C1 segment of cervical spinal cord (tissue), 14 donors: ENCODE measurements at places on chromosomes 4 and X.

- peak; percentile 5 for DNase-seq
Observed at GRCh38 chr4:40980318-40980883, 230.6 kb downstream of the NSUN7 start.

- DNase-seq: no peak
Observed at GRCh38 chr4:29375716-29376115, 1344.5 kb upstream of the PCDH7 start.

DNA sequence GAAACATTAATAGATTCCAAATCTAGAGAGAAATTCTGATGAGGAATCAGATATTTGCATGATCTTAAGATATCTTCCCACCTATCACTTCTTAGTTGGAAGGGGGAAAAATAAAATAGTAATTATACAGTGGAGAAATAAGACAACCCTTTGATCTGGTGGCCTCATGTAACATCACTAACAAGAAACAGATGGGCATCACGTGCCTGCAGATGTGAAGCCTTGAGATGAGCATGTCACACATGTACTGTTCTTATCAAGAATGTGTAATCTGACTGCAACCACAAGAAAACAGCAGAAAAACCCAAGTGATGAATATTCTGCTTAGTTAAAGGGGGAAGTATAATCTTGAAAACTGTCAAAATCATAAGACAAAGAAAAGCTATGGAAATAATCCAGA, 31.4 kb upstream of the NKX6-1 start:
- no peak for DNase-seq

GRCh38 chr4:179927473-179927872, 2315.7 kb upstream of the TENM3 start:
- no peak for DNase-seq

- DNase-seq: no peak
Observed at GRCh38 chr4:149595500-149595899, 220.1 kb downstream of the IQCM start.

- no peak for DNase-seq
Observed at GRCh38 chr4:150327262-150327780, 249.1 kb downstream of the DCLK2 start.

DNA sequence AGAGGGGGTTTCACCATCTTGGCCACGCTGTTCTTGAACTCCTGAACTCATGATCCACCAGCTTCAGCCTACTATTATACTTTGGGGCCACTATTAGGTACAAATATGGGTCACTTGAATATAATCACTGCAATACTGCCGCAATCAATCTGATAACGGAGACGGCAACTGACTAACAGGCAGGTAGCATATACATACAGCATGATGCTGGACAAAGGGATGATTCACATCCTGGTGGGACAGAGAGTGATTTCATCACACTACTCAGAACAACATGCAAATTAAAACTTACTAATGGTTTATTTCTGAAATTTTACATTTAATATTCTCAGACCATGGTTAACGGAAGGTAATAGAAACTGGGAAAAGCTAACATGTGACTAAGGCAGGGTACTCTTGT, 10.9 kb downstream of the LRBA start:
- no peak for DNase-seq

DNA sequence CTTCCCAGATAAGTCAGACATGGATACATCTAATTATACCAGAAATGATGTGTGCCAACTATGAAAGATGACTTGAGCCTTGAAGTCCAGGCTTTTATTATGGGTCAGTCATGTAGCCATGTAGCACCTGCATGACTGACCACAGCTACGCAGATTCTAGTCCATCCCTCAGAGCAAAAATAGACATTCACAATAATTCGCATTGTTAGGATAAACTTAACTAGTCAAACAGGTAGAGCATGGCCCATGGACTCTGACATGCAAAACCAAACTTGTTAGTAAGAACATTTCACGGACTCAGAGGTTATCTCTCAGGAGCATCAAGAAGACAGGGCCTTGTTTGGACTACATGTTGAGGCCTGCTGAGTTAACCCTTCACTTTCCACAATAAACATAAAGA, 132.6 kb downstream of the PWWP3B start:
- DNase-seq: no peak

GRCh38 chr4:133402616-133403015, 253.5 kb downstream of the PCDH10 start:
- DNase-seq: no peak

- no peak for DNase-seq
Observed at GRCh38 chrX:41128955-41129354, 43.7 kb downstream of the USP9X start.

DNA sequence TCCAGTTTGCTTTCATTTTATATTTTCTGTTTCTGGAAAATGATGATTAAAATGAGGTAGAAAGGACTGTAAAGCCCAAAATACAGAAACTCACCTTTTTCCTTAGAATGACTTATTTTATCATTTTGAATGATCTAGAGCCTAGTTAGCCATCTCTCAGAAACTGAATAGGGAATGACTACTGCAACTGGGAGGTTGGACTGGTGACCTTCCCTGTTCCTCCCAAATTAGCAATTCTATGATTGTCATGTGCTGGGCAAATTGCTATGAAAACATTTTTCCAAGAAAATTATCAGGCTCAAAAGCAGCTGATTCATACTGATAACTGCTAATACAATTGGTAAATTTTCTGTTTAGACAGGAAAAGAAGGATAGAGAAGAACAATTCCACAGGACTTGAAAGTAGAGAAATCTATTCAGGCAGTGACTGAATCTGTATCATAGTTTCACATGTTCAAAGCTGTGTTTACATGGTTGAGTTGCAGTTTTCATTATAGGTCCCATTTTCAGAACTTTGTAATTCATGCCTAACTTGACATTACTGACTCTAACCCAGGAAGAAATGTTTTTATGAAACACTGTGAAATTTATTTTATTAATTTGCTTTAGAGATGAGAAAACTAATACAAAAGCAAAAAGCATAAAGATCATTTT, 43.4 kb upstream of the SEC24B start:
- DNase-seq: no peak

GRCh38 chr4:112031712-112032328, 113.4 kb upstream of the FAM241A start:
- DNase-seq: peak; percentile 0

DNA sequence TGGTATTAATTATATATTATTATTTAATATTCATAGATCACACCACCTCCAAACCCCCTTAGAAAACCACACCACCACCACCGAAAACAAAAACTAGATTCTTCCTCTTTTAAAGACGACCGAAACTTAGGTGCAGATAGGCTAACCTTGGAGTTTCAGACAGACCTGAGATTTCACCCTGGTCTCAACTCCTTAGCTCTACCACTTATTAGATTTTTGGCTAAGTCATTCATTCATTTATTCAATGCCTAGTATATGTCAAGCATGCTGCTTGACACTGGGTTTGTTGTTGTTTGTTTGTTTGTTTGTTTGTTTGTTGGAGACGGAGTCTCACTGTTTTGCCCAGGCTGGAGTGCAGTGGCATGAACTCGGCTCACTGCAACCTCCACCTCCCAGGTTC, 9.5 kb upstream of the BMP2K start:
- DNase-seq: no peak

DNA sequence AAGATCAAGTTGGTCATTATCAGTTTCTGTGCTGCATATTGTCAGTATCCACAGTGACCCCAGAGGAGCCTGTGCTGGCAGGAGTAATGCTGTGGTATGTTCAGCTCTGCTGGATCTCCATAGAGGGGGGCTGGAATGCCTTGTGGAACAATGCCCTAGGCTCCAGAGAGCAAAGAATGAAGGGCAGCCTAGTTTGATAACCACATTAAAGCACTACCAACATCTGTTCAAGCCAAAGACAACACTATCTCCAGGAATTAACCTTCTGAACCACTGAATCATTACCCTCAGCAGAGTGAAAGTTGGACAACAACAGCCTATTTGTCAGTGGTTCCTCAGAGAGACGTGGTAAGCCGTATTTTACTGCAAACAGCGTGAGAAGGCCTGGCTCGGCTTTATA, 192.3 kb upstream of the CXorf66 start:
- no peak for DNase-seq

DNA sequence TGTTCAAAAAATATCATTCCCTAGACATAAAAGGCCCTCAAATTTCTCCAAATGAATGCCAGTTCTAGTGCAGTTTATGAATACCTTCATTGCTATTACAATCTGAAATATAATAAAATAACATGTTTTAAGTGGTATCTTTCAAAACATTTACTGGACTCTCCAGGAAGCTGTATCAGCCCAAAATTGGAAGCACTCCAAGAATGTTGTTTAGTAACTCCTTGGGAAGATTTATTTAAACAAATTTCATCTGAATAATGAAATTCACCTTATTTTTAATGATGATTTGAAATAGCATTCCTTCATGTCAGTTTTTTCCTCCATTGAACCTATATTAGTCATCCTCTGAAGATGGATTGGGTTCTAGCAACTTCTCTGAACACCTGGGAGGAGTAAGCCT, 217.2 kb upstream of the PCDH18 start:
- DNase-seq: no peak
